ENCODE measurements at places on chromosomes 4 and X.
A peak's percentile ranks its signal among the peaks of the same experiment; 100 is the strongest.

DNA sequence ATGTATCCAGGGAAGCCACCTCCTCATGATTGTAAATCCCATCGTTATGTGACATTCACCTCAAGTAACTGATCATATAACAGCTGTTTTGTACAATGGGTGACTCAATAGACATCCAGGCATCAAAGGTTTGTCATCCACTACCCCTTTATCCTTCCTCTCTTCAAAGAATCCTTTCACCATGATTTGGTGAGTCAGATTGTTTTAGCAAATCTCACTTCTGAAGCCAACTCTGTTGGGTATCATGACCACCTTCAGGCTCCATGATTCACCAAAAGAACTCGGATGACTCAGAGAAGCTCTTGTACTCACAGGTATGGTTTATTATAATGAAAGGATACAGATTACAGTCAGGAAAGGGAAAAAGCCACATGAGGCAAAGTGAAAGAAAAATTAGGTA is 132.1 kb downstream of the PWWP3B start:
- DNase-seq = no peak

- DNase-seq = peak; percentile 4
Measured at GRCh38 chr4:76035799-76036380, at the start of gene CXCL11. Gene CXCL11, minus strand, starts transcription at chr4:76036070. Its CDS starts 83 bp downstream, at chr4:76035987.

GRCh38 chr4:13484122-13484748 is at the start of gene RAB28:
Gene RAB28, minus strand, starts transcription at chr4:13484340.
- peak; percentile 97 for DNase-seq

GRCh38 chr4:37960098-37960497 is at the start of gene PTTG2:
Gene PTTG2, plus strand, starts transcription at chr4:37960398. Its CDS starts 37 bp downstream, at chr4:37960435.
- no peak for DNase-seq

DNA sequence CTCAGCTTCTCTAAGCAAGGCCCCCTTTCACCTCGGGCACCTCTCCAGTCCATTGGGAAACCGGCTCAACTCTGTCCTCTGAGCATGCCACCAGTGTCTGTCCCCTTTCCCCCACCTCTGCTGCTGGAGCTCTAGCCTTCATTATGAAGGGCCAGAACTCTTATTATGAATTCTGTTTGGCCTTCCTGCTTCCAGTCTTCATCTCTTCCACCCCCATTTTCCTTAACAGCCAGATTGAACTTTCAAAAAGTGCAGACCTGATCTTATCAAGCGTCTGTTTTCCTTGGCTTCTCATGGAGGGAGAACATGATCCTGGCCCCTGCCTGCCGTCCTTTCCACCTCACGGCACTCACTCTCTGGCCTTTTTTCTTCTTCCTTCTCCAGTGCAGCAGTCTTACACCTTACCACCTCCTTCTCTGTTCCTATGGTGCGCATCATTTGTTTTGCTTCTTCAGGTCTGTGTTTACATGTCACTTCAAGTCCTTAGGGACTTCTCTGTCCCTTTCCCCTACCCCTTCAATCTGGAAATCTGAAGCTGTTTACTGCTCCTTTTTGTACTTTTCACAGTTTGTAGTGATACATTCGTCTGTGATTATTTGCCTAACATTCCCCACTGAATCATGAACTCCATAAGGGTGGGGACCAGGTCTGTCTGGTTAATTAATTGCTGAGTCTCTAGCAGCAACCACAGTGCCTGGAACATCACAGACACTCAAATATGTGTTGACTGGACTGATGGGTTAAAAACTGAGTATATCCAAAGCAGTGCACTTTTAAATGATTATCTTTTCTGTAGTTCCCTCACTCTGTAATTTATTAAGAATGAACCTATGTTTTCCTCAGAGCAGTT is 55.8 kb downstream of the FNIP2 start:
- peak; percentile 49 for DNase-seq

GRCh38 chr4:77734928-77735327 is 84.2 kb downstream of the CNOT6L start:
- DNase-seq = no peak

GRCh38 chr4:152996111-152996571 is 60.0 kb downstream of the FHDC1 start:
- peak; percentile 50 for DNase-seq

- DNase-seq = no peak
Measured at GRCh38 chr4:152374153-152374552, 161.7 kb downstream of the FBXW7 start.

DNA sequence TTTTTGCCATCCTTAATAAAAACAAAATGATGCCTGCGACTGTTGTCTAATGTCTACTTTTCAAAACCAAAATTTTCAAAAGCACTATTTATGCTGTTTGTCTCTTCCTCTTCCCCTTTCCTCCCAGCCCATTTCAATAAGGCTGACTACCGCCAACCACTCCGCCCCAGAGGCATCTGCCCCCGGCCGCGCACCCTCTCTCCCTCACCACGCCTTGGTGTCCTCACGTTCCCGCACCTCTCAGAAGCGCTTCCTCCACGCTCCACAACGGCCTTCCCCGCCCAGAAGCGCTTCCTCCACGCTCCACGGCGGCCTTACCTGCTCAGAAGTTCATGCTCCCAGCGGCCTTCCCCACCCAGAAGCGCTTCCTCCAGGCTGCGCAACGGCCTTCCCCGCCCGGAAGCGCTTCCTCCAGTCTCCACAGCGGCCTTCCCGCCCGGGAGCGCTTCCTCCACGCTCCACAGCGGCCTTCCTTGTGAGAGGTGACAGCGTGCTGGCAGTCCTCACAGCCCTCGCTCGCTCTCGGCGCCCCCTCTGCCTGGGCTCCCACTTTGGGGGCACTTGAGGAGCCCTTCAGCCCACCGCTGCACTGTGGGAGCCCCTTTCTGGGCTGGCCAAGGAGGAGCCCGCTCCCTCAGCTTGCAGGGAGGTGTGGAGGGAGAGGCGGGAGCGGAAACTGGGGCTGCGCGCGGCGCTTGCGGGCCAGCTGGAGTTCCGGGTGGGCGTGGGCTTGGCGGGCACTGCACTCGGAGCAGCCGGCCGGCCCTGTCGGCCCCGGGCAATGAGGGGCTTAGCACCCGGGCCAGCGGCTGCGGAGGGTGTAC is 490.4 kb upstream of the ZFP42 start:
- DNase-seq = no peak

GRCh38 chr4:10011885-10012284 is 9.4 kb downstream of the SLC2A9 start:
- no peak for DNase-seq

DNA sequence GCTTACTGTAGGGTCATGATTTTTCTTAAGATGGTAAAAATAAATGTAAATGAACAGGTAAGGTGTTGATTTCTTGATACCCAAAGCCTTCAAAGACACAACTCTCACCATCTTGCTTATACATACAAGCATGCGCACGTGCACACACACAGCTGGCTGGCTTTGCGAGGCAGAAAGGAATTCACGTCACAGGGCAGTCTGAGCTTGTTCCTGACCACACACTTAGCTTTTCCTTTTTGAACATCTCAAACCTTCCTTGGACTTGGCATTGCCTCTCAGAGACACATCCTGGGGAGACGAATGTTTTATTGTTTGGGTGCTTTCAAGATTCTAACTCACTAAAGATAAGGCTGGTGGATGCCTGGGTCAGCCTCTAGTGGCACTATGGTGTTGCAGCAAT is 175.0 kb downstream of the NHS start:
- no peak for DNase-seq

- DNase-seq = no peak
Measured at GRCh38 chr4:70405765-70406164, 8.0 kb downstream of the OPRPN start.

DNA sequence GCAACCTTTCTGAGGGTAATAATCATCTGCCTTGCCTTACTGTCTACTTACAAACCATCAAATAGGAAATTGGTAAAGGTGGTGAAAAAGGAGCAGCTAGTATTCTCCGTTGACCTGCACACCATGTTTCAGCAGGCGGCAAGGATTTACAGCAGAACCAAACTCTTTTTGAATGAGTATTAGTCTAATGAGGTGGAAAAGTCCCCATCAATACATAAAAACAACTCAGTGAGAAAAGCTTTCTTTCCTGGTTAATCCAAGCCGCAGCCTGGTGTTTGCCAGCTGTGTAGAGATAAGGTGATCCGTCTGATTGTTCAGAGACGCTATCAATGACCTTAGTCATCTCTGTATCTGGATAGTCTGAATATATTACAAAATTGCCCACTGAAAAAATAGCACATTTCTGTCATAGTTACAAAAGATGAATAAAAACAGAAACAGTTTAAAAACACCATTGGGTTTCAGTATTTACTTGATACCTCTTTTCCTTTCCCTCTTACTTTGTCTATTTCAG is 110.4 kb upstream of the TBC1D9 start:
- no peak for DNase-seq

DNA sequence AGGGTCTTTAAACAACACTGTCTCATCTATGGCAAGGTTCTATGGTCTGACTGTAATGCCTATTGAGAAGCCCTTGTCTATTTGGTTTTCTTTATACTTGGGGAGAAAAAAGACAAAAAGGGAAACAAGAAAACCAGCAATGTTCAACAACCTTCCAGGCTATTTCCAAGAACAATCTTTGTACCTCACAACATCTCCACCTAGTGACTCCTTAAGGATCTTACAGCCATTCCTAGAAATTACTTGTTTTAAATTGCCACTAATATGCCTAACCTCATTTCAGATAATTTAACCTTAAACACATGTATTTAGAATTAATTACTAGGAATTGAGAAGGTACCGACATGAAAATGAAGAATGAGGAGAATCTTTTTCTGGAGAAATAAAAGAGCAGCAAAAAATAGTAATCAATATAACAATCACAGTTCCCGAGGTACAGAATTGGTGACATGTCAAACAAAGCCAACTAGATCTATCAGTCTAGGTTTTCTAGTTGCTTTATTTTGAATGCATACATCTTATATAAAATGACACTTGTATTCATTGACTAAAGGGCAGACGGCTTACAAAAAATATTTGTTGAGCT is 1.6 kb upstream of the RBM46 start:
- DNase-seq = peak; percentile 56

- DNase-seq = peak; percentile 0
Measured at GRCh38 chrX:12421918-12422317, 283.6 kb downstream of the FRMPD4 start.

Data from umbilical cord (tissue), 2 donors.